ENCODE measurements at places on chromosomes 13 and 19.

DNA sequence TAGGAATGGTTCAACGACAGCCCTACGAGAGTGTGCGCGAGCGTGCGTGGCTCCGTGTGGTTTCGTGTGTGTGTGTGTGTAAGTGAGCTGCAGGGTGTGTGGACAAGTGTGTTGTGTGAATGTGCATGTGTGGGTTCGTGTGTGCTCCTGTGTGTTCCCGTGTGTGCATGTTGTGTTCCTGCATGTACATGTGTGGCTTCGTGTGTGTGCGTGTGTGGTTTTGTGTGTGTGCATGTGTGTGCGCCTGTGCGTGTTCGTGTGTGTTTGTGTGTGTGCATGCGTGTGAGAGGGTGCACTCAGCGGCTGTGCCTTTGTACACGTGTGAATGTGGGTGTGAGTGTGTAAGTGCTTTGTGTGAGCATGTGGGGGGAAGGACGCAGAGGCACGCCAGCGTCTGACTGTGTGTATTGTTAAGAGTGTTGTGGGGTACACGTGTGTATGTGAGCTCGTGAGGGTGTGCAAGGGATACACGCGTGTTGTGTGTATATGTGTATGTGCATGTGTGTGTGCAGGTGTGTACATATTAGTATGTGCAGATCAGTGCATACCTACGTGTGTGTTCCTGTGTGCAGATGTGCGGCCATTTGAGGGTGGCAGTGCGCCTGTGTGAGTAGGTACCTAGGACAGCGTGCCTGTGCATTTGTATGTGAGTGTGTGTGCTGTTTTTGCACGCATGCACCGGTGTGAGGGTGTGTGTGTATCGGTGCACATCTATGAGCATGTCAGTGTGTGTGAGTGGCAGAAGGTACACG lies 24.3 kb upstream of the ONECUT3 start:
- no peak for DNase-seq

- DNase-seq, result no peak
Observed at GRCh38 chr19:46824890-46825730, 25.5 kb downstream of the AP2S1 start.

DNA sequence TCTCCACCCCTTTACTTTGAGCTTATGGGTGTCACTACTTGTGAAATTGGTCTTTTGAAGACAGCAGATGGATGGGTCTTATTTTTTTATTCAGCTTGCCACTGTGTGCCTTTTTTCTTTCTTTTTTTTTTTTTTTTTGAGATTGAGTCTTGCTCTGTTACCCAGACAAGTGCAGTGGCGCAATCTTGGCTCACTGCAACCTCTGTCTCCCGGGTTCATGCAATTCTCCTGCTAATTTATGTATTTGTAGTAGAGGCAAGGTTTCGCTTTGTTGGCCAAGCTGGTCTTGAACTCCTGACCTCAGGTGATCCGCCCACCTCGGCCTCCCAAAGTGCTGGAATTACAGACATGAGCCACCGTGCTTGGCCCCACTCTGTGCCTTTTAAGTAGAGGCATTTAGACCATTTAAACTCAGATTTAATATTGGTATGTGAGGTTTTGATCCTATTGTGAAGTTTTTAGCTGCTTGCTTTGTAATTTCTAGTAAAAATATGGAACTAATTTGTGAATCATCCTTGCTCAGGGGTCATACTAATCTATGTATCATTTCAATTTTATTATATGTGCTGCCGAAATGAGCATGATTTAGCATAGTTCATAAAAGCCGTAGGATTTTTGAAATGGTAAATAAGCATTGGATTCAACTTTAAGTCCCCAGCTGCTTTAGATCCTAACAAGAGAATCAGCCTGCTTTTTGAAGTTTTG lies 584.5 kb downstream of the SLITRK1 start:
- DNase-seq, result no peak

DNA sequence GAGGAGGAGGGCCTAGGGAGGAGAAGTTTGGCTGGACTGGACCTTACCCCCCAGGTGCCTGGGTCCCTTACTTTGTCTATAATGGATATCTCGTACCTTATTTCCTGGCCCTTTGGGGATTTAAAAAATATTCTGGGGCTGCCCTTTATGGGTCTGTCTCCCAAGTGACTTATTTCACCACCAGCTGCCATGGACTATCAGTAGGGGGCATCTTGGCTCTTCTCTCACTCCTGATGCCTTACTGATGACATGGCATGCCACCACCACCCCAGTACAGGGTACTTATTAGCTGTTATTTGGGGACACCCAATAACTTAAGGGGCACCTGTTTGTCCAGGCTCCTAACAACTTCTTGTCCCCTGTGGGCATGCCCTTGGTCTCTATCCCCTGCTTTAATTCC lies 38.0 kb downstream of the NFIX start:
- DNase-seq, result no peak

GRCh38 chr13:20247403-20247802 lies 15.3 kb upstream of the GJB6 start:
- no peak for DNase-seq

DNA sequence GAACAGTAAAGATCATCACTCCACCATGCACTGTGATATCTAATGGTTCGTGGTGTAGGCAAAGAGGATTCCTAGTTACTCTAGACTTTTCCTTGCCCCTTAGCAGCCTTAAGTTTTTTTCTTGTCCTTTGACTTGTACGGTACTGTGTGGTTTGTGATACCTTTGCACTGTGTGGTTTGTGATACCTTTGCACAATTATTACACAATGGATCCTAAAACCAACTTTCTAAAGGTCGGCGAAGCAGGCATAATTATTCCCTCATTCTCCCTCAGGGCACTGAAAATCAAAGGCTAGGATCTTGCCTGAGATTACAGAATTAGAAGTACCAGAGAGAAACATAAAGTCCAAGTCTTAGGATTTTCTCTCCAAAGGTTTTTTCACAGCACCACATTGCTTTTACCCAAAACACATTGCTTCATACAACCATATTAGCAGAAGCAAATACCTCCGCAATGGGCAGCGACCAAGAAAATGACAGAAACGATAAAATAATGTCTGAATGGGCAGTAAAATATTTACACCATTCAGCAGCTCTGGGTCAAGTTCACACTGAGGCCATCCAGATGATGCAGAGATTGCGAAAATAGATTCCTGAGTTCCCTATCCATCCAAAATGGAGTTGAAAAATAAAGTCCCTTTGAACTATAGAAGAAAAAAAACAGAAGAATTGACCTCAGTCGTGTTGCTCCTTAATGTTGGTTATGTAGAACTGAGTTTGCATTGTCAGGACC lies 106.4 kb downstream of the FGF14 start:
- DNase-seq, result no peak

DNA sequence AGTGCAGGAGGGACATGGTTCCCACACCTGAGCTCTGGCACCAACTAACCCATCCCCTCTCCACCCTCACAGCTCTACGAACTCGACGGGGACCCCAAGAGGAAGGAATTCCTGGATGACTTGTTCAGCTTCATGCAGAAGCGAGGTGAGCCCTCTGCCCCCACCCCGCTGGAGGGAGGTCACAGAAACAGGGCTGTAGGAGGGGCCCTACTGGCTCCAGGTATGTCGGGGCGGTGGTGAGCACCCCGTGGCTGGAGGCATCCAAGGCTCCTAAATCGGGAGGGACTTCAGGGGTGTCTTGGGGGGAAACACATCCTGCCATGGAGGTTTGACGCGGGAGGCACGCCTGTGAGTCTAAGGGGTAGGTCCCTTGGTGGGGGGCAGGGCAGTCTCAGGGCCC lies 24.1 kb upstream of the WDR18 start:
- DNase-seq, result no peak

DNA sequence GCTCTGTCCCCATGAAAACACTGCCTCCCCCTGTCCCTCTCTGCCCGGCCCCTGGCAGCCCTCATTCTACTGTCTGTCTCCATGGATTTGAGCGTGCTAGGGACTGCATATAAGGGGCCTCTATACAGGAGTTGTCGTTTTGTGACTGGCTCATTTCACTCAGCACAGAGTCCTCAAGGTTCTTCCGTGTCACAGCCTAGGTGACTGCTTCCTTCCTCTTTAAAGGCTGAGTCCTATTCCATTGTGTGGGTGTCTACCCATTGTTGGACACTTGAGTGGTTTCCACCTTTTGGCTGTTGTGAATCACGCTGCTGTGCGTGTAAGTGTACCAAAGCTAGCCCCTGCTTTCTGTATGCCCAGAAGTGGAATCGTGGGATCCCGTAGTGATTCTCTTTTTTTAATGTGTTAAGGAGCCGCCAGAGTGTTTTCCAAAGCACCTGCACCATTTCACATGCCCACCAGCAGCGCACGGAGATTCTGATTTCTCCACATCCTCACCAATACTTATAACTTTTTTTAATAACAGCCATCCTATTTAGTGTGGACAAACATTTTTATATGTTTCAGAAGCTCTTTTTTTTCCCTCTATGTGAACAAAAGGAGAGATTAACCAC lies 116.7 kb downstream of the COL4A2 start:
- DNase-seq, result no peak

- DNase-seq, result no peak
Observed at GRCh38 chr13:50334944-50335343, 319.7 kb downstream of the KCNRG start.

- DNase-seq, result peak; percentile 22
Observed at GRCh38 chr13:79898996-79899395, 418.0 kb downstream of the NDFIP2 start.

Measured in EL (cell line).